Adrenal gland (tissue), 19 donors: ENCODE measurements at places on chromosomes 12 and 14.

- no peak for DNase-seq
These were observed 2.1 kb upstream of the USP44 start for GRCh38 chr12:95553197-95553943.

GRCh38 chr14:102775855-102776760 lies 1.1 kb upstream of the TRAF3 start:
- peak; percentile 62 for DNase-seq

DNA sequence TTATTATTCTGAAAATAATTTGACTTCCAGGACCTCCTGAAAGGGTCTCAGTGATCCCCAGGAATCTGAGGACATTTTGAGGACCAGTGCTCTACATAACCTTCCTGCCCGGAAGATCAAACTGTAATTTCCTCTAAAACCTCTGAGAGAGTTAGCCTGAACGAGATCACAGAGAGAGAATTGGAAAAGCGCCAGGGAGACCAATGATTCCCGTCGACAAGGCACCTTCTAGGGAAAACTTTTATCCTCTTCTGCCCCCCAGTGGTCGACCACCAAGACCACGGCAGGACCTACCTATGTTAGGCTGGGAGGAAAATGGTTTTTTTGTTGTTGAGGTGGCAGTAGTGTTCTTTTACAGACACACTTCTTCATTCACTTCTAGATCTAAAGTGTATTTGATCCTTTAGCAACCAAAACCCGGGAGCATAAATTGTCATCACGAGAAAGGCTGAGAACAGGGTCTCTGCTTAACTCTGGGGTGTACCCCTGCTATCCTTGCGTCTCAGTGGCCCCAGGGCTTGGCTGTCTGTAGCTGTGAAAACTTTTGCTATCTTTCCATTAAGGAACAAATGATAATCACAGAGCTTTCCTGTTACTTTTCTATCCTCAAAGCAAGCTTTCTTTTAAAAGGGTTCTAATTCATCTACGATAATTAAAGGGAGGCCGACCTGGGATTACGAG lies 62.9 kb upstream of the NID2 start:
- peak; percentile 82 for DNase-seq

DNA sequence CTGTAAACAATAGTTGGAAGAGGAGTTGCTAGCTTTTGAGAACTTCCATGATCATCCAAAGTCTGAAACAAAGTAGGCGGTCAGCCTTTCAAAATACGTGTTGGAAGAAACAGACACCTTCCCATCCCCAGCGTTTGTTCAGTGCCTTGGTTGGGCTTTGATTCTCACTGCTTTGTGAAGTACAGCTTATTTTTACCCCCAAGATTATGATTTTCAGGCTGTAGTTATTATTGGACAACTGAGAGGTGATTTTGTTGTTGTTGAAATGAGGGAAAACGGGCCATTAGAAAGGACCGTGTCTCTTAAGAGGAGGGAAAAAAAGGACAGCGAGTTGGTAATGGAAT lies 921 bp upstream of the CEP83 start:
- DNase-seq: no peak

GRCh38 chr14:68539241-68539737 lies 253.6 kb downstream of the ZFP36L1 start:
- DNase-seq: no peak

GRCh38 chr12:105616971-105617540 lies 286.6 kb downstream of the C12orf75 start:
- DNase-seq: no peak

- no peak for DNase-seq
These were observed 90.3 kb downstream of the RFX4 start for GRCh38 chr12:106673141-106673540.

GRCh38 chr12:111168009-111168900 lies 200.6 kb downstream of the PHETA1 start:
- no peak for DNase-seq

DNA sequence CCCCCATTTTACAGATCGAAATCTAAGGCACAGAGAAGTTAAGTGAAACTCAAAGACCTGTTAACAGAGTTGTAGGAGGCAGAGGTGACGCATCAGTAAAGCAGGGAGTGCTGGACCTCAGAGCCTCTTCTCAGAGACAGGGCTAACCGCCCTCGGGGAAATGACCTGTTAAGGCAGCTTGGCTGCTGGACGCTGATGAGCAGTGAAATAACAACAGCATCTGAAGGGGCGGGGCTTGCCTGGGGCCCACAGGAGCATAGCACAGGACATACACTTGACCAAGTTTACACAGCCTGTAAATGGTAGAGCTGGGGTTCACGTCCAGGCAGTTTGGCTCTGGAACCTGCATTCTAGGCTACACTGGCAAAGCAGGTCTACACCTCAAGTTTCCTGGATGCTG lies 39.3 kb downstream of the LRTM2 start:
- no peak for DNase-seq

- DNase-seq: no peak
These were observed 31.9 kb downstream of the USP15 start for GRCh38 chr12:62291864-62292760.

GRCh38 chr14:22800346-22800745 lies 14.9 kb downstream of the SLC7A7 start:
- no peak for DNase-seq
